ENCODE measurements at places on chromosomes 6 and 20.

GRCh38 chr6:98894810-98895209 is 52.9 kb downstream of the FBXL4 start:
- no peak for DNase-seq

DNA sequence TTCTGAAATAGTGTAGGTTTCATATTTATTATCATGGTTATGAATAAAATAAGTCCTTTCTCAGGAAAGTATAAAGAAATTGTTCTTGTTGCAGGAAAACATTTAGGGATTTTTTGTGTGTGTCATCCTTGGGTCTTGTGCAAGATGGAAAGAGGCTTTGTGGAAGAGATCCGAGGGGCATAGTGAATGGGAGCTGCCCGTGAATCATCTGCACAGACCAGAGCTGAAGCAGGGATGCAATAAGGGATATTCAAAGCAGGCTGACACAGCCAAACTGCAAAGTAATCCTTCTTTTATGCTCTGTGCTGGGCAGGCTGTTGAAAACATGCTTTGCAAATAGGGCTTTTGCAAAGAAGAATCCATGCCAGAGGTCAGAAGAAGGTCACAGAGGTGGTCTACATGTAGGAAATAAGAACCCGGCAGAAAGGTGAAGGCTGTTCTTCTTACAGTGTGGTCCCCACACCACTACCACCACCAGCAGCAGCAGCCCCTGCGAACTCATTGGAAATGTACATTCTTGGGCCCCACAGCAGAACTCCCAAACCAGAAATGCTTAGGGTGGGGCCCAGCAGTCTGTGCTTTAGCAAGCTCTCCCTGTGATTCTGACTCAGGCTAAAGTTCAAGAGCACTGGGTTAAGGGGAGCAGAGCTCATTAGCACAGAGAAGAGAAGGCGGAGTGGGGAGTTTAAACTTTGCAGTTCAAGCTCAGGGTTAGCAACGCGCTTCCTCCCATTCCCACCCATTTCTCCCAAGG is 237.6 kb downstream of the QKI start:
- no peak for DNase-seq

DNA sequence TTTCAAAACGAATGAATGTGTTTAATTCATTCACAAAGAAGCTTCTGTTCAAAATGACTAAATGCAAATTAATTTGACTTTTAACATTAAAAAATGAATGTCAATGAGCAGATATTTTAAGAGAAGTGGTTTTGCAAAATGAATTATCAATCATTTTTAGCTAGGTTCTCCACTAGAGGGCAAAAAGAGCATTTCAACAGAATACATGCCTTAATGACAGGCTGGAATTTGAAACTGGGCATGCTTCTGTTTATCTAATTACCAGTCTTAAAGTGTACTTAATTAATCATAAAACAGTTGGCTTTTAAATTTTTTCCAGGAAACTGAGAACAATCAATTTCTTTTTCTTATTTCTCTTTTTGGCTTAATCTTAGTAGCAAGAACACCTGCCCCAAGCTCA is 63.8 kb upstream of the TINAG start:
- DNase-seq: no peak

GRCh38 chr20:50536333-50536732 is 26.1 kb downstream of the PTPN1 start:
- DNase-seq: no peak

- DNase-seq: no peak
Observed at GRCh38 chr20:35563834-35564233, 22.0 kb downstream of the ERGIC3 start.

DNA sequence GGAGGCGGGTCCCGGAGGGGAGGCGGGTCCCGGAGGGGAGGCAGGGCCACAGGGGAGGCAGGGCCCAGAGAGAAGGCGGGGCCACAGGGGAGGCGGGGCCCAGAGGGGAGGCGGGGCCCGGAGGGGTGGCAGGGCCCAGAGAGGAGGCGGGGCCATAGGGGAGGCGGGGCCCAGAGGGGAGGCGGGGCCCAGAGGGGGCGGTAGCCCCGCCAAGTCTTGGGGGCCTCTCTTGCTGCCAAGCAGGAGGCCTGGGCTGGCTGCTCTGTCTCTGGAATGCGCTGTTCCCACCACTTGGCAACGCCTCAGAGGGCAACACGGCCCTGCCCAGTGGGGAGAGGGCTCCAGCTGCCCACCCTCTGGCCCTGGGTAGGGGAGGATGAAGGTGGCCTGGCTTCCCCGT is 80.5 kb downstream of the YTHDF1 start:
- no peak for DNase-seq

- DNase-seq: no peak
Observed at GRCh38 chr6:3329393-3330051, 70.8 kb downstream of the PSMG4 start.

GRCh38 chr6:87336367-87336766 is 7.3 kb upstream of the GJB7 start:
- DNase-seq: no peak

DNA sequence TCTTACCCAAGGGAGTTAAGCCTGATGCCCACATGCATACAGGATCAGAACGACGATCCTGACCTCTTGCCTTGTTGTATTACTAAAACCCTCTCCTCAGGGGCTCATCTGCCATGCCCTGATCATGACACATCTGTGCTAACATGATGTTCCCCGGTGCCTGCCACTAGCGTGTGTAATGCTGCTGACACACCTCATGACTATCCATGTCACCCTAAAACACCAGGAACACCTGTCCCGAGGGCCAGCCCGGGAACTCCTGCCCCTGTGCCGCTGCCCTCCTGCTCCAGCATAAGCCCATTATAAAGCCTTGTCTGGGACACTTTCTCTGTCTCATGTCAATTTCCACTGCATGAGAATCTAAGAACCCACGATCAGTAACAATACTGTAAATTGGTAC is 7.6 kb downstream of the SERPINB6 start:
- DNase-seq: no peak

- no peak for DNase-seq
Observed at GRCh38 chr20:18263723-18264122, 24.6 kb upstream of the ZNF133 start.

- no peak for DNase-seq
Observed at GRCh38 chr6:148878683-148879082, 131.9 kb downstream of the UST start.

DNA sequence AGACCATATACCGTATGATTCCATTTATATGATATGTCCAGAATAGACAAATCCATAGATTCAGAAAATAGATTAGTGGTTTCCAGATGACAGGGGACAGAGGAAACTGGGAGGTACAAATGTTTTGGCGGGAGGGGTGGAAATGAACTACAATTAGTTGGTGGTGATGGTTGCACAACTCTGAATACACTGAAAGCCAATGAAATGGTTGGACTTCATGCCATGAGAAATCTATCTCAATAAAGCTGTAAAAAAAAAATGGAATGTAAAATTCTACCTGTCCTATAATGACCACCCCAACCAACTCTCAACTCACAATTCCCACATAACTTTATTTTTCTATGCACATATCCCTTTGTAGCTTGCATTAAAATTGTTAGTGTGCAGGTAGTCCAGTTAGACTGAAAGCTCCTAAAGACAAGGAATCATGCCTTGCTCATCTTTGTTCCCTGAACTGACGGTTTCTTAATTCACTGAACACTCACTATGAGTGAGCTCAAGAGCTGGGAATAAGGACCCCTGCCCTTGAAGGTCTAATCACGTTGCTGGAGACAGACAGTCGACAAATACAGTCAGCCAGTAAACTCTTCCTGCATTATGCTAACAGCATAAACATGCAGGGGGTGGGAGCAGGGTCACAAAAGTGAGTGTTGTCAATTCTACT is 1.4 kb downstream of the DCDC2 start:
- DNase-seq: no peak

DNA sequence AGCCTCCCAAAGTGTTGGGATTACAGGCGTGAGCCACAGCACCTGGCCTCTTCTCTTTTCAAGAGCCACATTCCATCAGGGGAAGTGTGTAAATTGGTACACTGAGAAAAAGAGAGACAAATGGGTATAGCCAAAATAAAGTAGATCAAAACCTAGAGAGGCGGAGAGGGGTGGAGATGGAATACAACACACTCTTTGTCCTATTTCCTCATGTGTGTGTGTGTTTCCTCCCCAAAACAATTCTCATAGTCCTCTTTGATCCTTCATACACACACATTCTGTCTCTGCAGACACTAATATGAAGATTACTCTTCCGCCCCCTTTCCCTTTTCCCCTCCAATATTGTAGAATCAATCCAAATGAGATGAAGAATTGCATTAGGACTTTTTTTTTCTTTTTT is 16.0 kb downstream of the PXT1 start:
- no peak for DNase-seq

DNA sequence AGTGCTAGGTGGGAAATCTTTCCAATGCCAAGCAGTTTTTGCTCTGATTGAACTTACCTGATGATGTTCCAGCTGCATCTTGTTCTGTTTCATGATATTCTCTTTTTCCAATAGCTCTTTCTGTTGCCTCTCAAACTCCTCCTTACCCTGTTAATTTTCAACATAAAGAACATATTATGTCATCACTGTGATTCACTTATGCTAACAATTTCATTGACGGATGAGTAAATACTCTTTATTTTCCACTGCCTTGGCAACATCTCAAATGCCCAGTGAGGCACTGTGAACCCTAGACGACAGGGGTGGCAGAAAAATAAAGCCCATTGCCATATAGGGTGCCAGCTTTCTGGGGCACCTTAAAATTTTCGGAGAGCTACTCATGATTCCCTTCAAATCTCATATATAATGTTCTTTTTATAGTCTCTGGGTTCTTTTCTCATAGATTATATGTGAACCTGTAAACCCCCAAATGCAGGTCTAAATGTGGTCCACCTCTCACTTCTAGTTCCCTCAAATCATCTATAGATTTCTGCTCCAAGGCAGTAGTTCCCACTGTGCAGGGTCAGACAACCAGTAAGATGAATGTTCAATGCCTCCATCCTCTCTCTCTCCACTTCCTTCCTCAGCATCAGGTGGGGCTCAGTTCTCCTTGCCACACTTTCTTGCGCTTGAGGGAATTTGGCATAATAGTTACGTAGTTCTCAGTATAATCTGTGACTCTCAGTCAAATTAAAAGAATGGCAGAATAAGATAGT is 44.1 kb downstream of the NEDD9 start:
- no peak for DNase-seq

DNA sequence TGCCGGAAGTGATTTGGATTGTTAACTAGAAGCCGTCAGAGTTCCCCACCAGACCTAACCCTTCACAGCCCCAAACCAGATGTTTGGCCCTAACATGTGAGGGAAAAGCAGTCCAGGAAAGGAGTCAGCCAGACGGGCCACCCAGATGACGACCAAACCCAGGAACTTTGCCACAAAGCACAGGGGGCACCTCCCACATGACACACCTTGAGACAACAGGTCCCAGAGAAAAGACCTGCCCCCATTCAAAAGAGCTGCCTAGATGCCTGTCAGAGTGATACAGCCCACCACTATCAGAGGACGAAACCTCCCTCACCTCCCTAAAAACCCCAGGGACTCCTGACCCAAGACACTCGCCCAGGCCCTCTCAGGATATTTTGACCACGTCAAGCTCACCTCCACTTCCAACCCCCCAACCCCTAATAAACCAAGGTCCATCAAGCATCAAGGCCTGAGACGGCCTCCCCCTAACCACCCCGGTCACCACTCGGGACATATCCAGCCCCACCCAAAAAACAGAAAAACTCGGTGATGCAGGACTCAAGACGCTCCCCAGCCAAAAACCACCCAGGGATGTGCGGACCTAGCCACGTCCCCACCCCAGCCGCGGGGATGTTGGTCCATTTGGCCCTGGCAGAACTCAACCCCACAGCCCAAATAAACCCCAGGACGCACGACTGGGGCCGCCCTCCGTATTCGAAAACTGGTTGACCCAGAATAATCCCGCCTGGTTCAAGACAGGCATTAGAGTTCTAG is 662 bp downstream of the ZNF343 start:
- no peak for DNase-seq

DNA sequence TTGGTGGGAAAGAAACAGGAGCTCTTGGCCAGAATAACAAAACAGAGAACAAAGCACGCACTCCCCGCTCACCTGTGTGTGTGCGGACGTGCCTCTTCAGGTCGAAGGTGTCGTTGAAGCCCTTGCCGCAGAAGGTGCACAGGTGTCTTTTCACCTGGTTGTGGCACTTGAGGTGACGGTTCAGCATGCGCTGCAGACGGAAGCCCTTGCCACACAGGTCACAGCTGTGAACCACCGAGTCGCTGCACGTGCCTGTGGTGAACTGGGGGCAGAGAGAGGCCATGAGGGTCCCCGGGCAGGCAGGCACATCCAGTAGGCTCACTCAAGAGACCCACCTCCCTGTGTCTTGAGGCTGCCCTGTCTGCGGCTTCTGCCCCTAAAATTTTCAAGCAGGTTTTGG is 16.3 kb downstream of the OVOL2 start:
- no peak for DNase-seq

- no peak for DNase-seq
Observed at GRCh38 chr6:88539295-88539764, 373.2 kb upstream of the CNR1 start.

- peak; percentile 5 for DNase-seq
Observed at GRCh38 chr20:45592574-45593189, 13.6 kb upstream of the WFDC8 start.

DNA sequence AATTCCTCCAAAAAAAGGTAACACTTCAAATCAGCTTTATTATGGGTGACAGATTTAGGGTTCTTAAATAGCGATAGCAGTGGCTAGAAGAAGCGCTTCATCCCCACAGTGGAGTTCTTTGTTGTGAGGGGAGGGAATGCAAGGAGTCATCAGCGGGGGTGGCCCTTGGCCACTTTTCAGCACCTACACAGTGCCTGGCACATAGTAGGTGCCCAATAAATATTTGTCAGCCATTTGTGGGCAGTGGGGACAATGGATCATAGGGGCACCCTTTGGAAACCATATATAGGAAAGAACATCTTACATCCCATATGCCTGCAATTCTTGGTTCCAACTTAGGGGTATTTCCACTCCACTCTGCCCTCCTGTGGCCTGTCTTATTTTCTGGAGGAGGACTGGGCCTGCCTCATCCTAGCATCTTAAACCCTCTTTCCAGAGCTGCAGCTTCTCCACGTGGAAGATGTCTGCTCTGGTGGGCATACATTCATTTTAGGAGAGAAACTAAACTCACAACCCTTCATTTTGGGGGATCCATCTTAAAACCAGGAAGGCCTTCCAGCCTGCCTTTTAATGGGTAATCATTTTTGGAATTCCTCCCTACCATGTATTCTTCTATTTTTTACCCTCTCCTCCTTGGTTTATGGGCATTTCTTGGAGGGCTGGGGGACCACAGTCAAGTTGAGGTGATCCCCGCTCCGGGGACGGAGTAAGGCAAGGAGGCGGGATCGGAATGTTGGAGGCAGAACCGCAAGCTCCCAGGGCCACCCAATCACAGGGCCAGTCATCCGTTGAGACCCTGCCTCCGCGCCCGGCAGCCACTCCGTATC is 2.6 kb upstream of the GPSM3 start:
- DNase-seq: no peak

DNA sequence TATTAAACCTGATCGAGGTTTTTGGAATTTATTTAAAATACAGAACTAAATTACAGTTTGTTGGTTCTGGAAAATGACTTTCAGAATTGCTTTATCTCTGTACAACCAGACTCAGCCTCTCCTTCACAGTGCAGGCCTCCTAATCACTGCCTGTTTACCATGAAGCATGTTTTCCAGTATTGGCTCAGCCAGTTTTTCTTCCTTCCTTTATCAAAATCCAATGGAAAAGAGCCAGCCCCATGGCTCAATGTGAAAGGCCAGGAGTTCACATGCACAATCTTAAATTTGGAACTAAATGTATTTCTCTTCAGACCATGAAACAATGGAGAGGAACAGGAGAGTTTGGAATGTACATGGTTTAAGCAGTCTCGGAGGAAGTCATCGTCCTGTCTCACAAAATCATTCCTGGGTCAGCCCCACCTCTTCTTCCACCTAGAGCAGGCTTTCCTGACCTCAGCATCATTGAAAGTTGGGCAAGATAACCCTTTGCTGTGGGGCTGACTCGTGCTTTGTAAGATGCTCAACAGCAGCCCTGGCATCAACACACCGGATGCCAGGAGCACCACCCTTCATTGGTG is 680.9 kb upstream of the AGPAT4 start:
- no peak for DNase-seq

Data from stimulated activated CD4-positive, alpha-beta T cell treated with anti-CD3 and anti-CD28 coated beads, Interleukin-2, amount 100 ng/mL, for 48 hours (primary cell).